ENCODE measurements at places on chromosomes 3 and 15. TPM values are rescaled to one million over a fixed set of nuclear protein-coding genes. Genes with fewer than 3 reads are reported as not detected.

- no peak for DNase-seq
These were observed 197.0 kb upstream of the CFAP20DC start for GRCh38 chr3:59246719-59247401.

GRCh38 chr3:48928679-48929078 is 10.0 kb downstream of the ARIH2 start:
- no peak for DNase-seq

- no peak for DNase-seq
These were observed at the start of gene ACAN for GRCh38 chr15:88803241-88803919. Gene ACAN, plus strand, starts transcription at chr15:88803436. Its CDS starts 32,771 bp downstream, at chr15:88836207.

- DNase-seq, result no peak
These were observed 83.1 kb upstream of the RASGRP1 start for GRCh38 chr15:38647683-38648082.

DNA sequence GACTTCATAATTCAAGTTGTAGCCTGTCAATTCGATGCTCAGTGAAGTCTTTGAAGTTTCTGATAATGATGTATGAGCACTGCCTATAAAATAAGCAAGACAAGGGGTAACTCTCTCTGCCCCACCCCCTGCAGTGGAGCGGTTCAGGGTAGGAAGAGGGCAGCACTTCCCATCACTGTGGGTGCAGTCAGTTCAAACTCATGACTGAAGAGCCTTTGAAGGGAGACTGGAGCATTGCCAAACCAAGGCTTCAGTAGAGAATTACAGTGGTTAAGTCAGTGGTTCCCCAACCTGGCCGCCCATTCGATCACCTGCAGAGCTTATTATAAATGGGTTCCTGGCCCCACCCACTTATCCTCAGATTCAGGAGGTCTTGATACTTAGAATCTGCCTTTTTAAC is 190.6 kb downstream of the SHQ1 start:
- DNase-seq, result no peak

- DNase-seq, result no peak
These were observed 28.9 kb downstream of the GNB5 start for GRCh38 chr15:52162260-52162659.

GRCh38 chr15:85860394-85861161 is 65.9 kb upstream of the KLHL25 start:
- DNase-seq, result no peak

- DNase-seq, result no peak
These were observed 213.9 kb upstream of the PFN2 start for GRCh38 chr3:150184426-150185071.

DNA sequence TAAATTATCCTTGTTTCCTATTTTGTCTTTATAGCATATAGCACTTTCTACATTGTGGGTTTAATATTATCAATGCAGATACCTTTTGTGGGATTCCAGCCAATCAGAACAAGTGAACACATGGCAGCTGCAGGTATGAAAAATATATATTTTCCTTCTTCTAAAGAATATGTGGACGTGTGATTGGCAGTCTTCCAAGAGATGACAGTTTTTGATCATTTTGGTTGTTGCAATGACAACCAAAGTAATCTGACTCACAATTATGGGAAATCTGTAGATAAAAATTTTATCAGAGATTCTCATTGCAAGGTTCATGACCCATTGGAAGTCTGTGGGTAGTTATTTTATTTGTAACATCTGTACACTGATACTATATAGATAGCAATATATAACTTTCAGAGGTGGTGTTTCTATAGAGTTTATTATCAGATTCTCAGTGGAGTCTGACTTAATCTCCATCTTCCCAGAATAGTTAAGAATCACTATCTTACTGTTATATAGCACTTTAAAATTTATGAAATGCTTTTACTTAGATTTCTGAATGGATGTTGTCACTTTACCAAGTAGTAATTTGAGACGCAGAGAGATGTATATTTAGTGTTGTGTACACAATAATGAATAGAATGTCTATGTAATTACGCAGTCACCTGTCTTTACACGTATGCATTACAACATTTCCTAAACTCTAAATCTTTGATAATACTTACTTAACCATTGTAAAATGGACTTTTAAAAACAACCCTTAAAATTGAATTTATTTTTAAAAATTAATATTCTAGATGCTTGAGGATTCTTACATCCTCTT is 82.5 kb downstream of the STT3B start:
- DNase-seq, result no peak

GRCh38 chr3:103712320-103713008 is 1277.6 kb downstream of the ZPLD1 start:
- no peak for DNase-seq

GRCh38 chr3:5731100-5731499 is 543.6 kb downstream of the EDEM1 start:
- no peak for DNase-seq

DNA sequence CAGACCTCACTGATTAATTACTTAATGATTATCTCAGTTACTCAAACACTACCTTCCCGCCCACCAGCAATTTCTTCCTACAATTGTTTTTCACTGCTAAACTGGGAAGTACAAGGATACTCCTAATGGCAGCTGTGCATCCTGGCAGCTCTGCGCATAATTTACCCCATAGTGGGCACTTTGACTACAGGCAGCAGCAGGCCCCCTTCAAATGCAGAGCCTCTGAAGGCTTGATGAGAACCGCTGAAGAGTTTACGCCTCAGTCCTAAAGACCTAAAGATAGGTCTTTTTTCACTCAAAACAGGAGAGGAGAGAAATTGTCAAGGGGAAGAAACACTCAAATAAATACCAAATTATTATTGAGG is 10.7 kb downstream of the CCDC32 start:
- no peak for DNase-seq

DNA sequence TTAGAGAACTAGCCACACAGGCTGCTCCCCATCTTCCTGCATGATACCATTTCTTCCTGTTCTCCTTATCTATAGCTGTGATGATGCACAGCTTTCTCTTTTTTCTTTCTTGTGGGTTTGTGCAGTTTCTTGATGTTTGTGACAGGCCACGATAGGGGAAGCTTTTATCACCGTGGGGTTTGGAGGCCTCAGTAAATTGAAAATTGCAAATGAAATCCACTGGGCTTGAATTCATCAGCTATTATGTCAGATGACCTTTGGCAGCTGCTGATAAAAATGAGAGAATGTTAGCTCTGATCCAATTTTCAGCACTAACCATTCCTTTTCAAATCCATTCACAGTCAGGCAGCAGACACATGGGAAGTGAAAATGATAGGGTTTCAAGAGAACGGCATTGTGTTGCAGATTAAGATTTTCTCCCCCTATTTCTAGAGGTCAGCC is 176.9 kb upstream of the SOX2 start:
- no peak for DNase-seq

GOLGA8K gene
- total RNA-seq, result not detected

Data from SJSA1 (cell line).